NCI-H510A (cell line): ENCODE measurements at places on chromosomes 6 and 20.

DNA sequence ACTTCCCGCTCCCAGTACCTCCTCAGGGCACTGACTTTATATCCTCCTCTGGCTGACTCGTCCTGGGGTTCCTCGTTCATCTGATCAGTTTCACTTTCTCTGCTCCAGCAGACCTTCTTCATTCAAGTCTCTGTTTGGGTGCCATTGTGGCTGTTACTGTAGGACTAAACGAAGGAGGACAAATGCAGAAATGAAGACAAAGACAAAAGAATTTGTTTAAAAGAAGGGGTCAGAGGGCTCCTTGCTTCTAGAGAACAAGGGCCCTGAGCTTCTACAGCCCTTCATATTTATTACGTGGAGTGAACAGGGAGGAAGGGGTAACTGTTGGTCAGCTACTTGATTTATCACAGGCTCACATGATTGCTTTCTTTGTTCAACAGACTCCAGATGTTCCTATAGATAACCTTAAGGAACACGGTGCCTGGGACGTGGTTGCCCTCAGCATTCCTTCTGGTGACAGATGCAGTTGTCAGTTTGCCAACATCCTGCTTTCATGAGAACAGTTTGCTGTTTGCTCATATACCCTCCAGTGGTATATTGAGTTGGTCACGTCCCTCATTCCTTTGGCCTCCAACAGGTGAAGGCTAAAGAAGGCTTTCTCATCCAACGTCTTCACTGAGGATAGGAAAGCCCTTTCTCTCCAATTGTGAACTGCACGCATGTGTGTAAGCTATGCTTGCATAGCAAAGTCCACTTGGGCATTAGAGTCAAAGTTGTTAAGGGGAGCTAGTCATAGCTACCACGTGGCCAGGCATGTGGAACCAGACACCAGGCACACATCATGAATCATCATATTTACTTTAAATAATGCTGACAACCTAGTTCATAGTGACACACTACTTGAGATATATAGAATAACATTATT, 69.1 kb upstream of the BTN3A2 start:
- no peak for DNase-seq

GRCh38 chr6:84492241-84493165, 265.1 kb upstream of the CEP162 start:
- DNase-seq, result no peak

- DNase-seq, result no peak
Observed at GRCh38 chr6:168962886-168963285, 290.8 kb downstream of the THBS2 start.

- no peak for DNase-seq
Observed at GRCh38 chr20:37939701-37940560, 37.0 kb downstream of the VSTM2L start.

DNA sequence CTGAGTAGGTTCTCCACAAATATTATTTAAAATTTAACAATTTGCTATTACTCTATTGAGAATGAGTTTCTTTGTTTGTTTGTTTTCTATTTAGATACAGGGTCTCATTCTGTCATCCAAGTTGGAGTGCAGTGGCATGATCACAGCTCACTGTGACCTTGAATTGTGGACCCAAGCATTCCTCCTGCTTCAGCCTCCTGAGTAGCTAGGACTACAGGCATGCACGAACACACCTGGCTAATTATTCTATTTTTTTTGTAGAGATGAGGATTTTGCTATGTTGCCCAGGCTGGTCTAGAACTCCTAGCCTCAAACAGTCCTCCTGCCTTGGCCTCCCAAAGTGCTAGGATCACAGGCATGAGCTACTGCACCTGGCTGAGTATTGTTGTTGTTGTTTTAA, 122.2 kb downstream of the PHF3 start:
- no peak for DNase-seq

DNA sequence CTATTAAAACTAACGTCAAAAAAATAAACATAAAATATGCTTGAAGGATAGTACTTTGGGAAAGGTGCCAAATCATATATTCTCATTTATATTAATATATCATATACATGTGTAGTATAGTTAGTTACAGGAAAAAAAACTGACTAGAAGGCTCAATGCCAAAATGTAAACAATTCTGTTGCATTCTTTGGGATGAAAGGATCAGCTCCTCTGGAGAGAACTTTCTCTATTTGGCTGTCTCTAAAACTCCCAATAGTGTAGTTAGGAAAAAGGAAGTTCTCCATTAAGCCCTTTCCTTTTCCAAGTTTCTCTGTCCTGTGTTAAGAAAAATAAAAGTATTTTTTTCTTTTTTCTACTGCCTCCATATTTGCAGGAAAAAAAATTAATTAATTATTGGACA, 86.5 kb upstream of the BTN3A2 start:
- no peak for DNase-seq
